ENCODE measurements at places on chromosomes 16 and 17.

GRCh38 chr16:82699711-82700495 is 73.1 kb downstream of the CDH13 start:
- no peak for DNase-seq

DNA sequence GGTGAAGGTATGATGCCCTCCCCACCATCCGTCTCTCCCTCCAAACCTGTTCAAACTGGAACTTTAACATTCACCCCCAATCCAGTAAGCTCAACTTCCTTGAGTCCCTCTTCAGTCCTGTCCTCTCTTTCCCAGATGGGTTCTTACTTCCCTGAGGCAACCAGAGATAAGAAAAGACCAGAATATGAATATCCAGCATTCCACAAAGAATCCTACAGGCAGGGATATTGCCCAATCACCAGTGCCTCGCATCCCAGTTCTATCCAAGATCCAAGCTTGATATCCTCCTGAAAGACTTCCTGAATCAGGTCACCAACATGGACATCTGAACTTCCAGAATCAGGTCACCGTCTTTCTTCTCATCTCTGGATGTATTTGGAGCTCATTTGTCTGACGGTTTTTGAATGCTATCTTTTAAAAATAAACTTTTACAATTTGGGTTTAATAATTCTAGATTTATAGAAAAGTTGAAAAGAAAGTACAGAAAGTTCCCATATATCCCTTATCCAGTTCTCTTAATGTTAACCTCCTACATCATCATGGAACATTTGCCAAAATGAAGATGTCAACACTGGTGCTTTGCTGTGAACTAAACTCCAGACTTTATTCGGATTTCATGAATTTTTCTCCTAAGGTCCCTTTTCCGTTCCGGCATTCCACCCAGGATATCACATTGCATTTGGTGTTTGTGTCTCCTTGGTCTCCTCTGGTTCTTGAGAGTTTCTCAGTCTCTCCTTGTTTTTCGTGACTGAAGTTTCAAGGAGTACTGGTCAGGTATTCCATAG is 13.7 kb upstream of the COL1A1 start:
- DNase-seq = no peak

DNA sequence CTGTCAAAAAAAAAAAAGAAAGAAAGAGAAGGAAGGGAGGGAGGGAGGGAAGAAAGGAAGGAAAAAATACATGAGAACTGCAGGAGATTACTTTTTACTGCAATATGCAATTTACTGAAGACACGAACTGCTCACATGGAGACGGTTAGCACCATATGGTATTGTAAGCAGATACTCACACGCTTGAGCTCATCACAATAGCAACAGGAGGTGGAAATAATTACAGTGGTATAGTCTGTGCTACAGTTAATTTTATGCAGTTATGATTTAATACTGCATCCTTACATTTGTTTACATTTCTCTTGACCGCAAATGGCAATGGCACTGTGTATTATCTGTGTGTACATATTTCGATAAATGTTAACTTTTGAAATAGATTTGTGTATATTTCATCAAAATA is 21.4 kb upstream of the SLC46A1 start:
- DNase-seq = no peak

- peak; percentile 12 for DNase-seq
Observed at GRCh38 chr17:7841396-7841914, 7.4 kb downstream of the KDM6B start.

DNA sequence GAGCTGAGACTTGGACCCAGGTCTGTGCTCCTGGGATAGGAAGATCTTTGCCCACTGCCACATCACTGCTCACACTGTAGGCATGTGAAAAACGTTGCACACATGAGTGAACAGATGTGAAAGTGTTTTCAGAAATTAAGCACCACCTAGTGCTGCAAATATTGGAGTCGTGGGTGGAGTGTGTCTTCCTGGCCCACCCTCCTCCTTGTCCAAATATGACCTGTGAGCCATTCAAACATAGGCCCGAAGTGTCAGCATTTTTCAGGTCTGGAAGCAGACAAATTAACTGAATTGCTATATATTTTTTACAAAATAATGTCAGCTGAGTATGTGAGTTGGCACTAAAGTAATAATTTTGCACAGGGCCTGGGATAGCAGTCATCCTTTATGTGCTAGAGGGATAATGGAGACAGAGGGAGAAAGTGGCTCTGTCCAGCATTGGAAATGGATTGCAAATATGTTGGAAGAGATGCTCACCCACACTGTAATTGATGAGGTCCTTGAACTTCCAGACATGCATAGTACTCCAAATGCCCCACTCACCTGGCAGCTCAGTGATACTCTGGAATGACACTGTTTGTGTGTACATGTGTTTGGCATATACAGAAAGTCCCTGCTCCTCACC is 58.7 kb downstream of the ACSM1 start:
- DNase-seq = no peak

GRCh38 chr16:24721830-24722238 is 7.6 kb upstream of the TNRC6A start:
- no peak for DNase-seq

DNA sequence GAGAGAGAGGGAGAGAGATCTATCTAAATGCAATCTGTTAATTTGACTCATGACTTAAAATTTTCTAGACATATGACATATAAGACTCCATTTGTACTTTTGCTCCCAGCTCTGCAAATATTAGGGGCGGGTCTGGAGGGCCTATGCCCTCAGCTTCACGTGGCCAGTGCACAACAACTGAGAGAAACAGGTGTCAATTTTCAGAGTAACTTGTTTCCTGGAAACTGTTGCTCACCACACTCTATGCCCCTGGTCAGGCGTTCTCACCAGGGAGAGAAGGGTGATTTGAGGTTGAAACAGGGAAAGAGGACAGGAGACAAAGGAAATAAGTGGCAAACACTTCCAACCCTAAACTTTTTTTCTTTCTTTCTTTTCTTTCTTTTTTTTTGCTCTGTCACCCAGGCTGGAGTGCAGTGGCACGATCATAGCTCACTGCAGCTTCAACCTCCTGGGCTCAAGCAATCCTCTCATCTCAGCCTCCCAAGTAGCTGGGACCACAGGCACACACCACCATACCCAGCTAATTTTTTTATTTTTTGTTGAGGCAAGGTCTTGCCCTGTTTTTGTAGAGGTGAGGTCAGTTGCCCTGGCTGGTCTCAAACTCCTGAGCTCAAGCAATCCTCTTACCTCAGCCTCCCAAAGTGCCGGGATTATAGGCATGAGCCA is 270.0 kb downstream of the SLC39A11 start:
- DNase-seq = no peak

DNA sequence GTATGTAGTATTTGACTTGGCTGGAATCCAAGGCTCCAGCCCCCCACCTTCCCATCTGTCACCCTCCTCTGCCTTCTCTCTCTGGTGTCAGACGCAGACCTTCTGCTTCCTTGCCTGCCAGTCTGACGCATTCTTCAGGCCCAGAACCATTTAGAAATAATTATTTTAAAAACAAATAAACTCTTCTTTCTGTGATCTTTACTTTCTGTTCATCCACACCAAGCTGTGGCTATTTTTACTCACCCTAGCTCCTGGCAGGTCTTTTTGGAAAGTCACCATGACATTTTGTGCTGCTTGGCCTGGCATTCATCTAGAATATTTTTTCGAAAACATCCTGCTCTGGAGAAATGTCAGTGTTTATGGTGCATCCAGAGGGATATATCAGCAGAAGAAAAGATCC is 330.7 kb upstream of the ASIC2 start:
- no peak for DNase-seq

- DNase-seq = no peak
Observed at GRCh38 chr17:57400648-57401047, 144.3 kb downstream of the MSI2 start.

GRCh38 chr16:4213737-4214136 is 28.1 kb downstream of the SRL start:
- no peak for DNase-seq

DNA sequence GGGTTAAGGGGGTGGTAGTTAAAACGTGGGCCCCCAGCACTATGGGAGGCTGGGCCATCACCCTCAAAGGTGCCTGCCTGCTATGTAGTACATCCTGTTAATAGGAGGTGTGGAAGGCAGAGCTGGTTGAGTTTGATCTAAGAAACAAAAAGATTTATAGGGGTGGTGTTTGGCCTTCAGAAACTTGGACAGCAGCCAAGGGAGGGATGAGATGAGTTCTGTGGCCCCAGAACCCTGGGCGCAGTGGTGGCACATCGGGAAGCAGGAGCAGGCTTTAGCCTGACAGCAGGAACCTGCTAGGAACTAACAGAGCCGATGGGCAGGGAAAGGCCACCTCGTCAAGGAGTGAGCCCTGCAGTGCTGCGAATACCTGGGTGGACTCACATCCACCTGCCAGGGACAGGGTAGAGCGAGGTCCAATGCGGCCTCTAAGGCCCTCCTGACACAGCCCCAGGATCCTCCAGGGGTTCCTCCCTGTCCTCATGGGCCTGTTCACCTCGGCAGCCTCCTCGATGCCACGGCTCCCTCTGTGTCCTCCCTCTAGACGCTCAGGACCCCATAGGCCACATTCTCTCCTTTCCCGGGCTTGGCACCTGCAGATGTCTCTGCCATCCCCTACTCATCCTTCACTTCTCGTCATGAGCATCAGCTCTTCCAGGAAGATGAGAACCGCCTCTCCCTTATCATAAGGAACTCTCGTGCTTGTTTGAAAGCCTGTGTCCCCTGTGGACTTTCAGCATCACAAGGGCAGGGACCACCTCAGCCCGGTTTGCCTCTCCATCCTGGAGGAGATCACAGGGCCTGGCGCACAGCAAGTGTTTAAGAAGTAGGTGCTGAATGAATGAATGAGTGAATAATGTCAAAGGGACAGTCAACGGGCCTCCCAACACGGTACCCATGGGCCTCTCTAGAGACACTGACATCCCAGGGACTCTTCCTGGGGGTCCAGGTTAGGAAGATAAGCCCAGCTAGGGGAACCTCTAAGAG is 103.5 kb upstream of the TNRC6C start:
- DNase-seq = no peak

DNA sequence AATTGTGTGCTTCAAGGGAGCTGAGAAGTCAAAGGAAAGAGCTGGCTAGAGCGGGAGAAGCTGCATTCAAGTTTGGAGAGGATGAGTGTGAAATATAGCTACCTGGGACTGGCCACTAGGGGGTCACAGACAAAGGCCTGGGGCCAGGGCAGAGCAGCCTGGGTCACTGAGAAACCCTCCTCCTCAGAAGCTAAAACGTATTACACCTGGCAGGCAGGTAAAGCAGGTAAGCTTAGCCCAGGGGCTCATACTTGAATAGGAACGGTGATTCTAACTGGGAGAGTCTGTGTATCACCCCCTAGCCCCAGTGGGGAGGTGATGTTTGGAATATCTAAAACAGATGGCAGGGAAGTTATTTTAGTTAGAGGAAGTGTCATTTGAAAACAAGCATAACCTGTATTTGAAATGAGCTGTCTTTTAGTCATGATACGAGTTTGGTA is 6.8 kb downstream of the KRT37 start:
- DNase-seq = no peak

GRCh38 chr16:75169899-75170405 is 21.6 kb downstream of the ZFP1 start:
- no peak for DNase-seq

DNA sequence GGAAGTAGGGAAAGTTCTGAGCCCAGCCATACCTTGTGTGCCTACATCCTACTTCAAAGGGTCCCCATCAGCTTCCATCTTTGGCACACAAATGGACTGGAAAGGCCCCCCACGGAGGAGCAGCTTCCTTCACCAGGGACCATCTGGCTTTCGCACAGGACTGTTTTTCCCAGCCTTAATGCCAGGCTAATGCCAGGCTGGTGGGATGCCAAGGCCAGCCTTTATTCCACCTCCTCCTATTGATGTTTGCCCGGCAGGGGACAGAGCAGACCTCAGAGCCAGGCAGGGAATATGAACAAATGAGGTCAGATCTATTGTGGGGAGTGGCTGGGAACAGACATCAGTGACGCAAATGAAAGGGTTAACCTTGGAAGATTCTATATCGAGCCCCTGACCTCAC is 5.7 kb downstream of the GPR179 start:
- DNase-seq = no peak

DNA sequence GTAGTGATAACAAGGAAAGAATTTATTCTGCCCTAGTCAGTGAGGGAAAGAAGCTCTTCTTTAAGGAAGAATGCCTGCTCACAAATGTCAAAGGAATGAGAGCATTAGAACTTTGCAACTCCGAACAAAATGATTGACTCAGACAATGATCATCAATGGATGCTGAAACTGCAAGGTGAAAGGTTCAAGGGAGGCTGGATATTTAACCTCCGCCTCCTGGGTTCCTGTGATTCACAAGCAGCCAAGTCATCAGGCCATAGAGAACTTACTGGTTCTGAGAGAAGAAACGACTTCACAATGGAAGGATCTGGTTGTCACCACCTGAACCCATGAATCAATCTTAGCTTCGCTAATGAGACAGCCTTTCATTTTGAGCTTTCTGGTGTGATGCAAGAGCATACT is 16.0 kb upstream of the SCNN1B start:
- DNase-seq = no peak

GRCh38 chr17:63950940-63951907 is 19.1 kb upstream of the CD79B start:
- DNase-seq = no peak

DNA sequence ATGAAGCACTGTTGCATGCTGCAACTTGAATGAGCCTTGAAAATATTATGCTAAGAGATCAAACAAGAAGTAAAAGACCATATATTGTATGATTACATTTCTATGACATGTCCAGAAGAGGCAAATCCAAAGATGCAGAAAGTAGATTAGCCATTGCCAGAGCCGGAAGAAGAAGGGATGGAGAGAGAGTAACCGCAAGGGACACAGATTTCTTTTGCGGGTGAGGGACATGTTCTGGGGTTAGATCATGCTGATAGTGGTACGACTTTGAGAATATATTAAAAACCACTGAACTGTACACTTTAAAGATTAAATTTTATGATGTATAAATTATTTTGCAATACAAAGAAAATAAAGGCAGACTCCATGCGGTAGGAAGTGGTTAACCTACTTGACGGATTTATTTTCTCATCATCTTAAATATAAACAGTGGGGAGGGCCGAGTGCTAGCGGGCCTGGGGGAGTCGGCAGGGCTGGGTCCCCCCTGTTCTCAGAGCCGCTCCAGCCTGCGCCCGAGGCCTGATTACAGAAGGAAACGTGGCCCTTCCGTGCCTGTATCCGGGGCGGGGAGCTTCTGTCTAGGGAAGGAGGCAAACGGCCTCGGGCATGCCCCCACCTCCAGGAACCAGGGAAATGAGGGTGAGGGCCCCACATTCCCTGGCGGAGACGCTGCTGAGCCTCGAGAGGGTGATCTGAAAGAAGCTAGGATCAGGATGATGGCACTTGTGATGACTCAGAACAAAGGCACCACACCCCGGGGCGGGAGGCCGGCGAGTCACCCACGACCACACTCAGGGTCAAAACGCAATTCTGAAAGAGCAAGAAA is 48.0 kb downstream of the SHCBP1 start:
- peak; percentile 23 for DNase-seq

DNA sequence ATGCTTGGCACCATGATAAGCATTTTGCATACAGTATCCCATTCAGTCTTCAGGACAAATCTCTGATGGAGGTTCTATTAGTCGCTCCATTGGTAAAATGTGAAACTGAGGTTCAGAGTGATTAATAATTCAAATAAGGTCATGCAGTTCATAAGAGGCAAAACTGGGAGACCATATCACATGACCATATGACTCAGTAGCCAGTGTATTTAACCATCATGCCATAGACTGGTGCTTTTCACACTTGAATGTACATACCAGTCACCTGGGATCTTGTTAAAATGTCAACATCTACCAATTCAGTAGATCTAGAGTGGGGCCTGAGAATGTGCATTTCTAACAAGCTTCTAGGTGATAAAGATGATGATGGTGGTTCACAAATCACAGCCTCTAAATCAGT is 4.3 kb downstream of the ACSM3 start:
- DNase-seq = no peak
